ENCODE measurements at places on chromosomes 2 and 18.

- no peak for DNase-seq
Measured at GRCh38 chr2:118470297-118470696, 377.2 kb downstream of the EN1 start.

DNA sequence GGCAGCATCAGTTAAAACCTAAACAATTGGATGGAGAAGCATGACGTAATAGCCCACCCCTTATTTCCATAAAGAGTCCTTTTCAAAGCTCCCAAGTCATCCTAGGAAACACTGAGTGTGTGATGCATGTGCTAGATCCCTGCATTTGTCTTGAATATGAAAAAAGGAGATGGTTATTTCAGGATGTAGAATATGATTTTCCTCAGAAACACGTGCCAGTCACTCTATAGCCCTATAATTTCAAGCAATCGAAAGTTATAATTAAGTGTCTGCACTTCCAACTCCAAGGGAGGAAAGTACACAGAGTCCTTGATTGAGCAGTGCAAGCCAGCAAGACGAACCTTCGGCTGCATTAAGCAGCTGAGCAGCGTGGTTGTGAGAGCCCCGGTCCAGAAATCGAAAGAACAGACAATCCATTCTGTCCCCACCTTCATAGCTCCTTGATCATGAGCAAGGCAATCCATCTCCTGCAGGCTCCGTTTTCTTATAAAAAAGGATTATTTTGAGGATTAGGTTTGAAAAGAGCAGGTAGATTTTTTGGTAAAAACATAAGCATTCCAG is 287.7 kb downstream of the FBXO15 start:
- DNase-seq: no peak

GRCh38 chr2:28545590-28546200 is 49.8 kb downstream of the PLB1 start:
- no peak for DNase-seq

DNA sequence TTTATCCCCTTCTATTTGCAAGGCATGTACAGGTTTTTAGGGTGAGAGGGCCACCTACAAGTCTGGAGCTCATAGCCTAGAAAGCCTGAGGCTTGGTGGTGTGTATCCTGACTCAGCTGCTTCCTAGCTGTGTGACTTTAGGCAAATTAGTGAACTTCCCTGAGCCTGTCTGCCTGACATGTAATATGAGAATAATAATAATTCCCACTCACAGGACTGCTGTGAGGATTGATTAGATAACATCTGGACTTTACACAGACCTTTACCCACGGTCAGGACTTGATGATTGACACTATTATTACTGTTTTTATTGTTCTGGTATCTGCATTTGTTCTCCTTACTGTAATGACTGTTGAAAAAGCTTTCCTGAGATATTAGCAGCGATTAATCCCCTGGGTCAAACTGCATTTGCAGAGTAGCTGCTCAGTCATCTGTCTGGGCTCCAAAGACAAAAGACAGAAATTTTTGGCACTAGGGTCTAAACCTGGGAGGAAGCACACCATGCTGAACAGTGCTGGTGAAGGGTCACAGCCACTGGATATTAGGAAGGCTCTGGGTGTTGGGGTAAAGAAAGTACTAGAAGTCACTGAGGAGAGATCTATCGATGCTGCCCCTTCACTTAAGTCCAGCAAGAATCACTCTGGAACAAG is 276.5 kb upstream of the FN1 start:
- DNase-seq: no peak

DNA sequence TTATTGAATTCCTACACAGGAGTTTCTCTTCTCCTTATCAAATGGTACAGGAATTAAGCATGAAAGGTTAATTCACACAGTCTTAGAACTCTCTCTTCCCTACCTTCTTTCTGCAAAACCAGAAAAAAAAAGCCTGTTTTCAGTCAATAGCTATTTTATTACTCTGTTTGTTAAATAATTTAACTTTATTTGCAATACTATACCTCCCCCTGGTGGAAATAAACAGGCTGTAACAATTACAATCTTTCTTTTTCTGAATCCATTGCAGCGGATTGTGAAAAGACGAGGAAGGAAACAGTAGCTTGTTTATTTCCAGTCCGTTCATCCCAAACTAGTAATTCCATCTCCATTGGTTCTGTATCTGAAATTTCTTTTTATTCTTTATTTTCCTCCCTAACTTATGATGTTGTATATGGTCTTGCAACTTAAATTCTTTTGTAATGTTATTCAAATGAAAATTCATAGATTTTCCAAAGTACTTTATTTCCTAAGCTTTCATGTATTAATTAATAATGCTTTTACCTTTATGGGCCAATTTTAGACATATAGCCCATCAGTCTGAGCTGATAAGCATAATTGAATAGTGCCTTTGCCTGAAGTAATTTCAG is 165.2 kb downstream of the SH3BP4 start:
- no peak for DNase-seq

GRCh38 chr2:32357318-32358110 is 691 bp downstream of the BIRC6 start:
- DNase-seq: peak; percentile 77

GRCh38 chr18:28176948-28177827 is at the start of gene CDH2:
TSS of gene CDH2 (minus strand) at chr18:28177130. CDS start at chr18:28177022, 108 bp downstream.
- DNase-seq: no peak

GRCh38 chr18:77023102-77023782 is 109.3 kb downstream of the MBP start:
- no peak for DNase-seq

DNA sequence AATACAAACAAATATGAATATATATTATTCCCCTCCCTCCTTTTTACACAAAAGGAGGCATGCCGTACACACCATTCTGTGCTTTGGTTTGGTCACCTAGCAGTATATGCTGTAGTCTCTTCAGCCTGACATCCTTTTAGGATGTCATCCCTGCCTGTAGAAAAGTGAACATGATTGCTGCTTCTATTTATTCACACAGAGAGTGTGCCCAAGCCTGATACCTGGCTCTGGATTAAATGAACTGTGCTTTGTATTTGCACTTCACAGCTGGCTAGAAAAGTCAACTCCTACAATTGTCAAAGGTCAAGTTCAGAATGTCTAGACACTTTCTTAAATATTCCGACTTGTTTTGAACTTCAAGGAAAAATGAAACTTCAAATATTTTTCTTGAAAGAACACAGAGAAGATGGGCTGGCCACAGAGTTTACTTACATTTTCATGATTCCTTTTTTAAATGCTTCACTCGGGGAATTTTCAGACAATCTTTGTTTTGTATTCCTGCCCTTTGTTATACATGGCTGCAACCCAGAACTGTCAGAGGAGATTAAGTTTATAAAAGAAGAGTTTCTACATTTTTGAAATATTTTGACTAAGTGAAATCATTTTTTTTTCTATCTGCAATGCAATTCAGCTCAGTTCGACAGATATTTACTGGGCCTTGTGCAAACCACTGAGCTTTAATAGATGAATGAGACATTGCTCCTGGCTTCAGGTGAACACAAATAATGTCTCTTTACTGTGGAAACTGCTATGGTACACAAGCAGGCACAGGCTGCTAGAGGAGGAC is 33.5 kb downstream of the DAPL1 start:
- DNase-seq: no peak

GRCh38 chr2:38171208-38171855 is 95.4 kb upstream of the CYP1B1 start:
- DNase-seq: no peak

GRCh38 chr2:240246173-240246820 is 105.8 kb upstream of the OTOS start:
- no peak for DNase-seq

DNA sequence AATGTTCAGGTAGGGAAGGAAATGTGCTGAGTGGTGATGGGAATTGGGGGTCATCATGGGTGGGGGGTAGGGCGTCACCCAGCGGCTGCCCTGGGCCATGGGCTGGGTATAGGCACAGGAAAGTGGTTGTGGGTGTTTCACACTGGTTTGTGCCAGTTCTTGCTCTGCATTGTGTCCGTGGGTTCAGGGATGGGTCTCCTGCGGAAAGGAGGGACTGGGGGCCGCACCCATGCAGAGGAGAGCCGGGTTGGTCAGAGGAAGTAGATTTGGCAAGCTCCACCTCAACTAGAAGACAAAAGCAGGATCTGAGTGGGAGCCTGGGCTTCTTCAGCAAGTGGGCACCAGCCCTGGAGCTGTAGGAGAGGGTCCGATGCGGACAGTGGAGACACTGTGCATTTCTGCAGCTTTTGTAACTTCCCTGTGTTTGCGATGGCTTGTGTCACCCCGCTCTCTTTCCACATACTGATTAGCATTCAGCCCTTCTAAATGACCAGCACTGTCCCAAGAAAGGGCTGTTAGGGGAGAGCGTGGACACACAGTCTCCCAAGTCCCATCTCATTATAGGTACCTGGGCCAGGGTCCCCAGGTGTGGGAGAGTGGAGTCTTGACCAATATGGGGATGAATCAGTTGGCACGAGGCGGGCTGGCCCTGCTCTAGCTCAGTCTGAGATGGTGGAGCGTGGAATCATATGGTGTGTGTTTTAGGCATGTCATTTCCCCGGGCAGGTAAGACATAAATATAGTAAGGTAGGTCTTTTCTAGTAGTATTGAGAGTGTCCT is 67.2 kb downstream of the LRRFIP1 start:
- peak; percentile 70 for DNase-seq

DNA sequence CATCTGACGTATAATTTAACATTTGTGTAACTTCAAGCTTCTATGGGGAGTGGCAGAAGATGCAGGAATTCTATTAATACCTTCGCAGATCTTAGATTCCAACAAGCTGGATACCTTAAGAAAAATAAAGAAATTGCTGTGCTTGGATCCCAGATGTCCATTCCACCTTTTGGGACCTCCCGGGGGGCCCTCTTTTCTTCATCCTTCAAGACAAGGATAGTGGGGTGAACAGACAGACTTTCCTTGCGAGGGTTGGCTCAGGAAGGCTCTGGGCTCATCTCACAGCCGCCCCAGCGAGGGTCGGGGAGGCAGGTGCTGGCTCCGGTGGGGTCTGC is 509 bp upstream of the RNF144A start:
- DNase-seq: no peak

GRCh38 chr2:46915281-46915810 is at the start of gene MCFD2:
TSS of gene MCFD2 (minus strand) at chr2:46915806. CDS start at chr2:46909171, 6,635 bp downstream.
- peak; percentile 67 for DNase-seq

DNA sequence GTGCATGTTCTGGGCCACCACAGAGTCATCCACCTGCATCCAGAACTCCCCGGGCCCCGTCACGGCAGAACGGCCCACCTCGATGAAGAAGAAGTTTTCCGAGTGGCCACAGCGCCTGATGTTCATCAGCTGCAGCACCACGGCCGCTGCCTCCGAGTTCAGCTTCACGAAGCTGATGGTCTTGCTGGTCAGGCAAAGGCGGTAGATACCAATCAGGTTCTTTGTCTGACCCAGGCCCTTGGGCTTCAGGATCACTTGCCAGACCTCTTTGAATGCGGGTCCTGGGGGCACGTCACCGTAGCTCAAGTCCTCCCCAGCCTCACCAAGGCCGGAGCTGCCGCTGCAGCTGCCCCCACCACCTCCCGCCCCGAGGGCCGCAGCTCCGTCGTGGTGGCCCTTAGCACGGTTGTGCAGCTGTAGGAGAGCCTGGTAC is 1.6 kb downstream of the IRS1 start:
- no peak for DNase-seq

GRCh38 chr2:111622859-111623258 is 261.1 kb downstream of the ANAPC1 start:
- no peak for DNase-seq

DNA sequence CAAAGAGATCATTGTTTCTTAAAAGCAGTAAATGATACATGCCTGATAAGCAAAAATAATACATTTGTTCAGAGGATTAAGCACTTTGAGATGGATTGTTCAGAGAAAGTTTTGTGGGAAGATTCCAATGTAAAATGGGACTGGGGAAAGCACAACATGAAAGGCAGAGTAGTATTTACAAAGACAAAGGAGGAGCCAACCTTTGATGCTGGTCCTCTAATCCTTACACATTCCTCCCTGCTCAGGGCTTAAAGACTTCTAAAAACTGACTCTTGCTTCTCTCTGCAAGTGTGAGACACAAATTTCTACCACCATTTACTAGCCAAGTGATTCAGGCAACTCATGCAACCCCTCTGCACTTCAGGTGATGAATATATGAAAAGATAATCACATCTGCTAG is 47.2 kb upstream of the REG3G start:
- DNase-seq: no peak

DNA sequence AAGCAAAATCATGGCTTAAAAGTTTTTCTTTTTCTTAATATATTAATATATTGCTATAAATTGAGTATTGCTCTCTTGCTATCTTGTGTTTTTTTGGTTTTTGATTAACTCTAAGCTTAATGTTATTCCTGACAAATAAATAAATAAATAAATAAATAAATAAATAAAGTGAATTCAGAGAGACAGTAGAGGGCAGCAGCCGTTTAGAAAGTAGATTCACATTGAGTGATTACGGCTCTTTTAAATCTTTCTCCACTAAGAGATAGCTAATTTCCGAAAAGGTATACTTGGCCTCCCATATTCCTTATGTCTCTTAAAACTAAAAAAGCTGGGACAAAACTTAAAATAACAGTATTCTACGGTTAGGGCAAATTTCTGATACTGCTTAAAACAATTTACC is 34.3 kb downstream of the MSH2 start:
- no peak for DNase-seq

DNA sequence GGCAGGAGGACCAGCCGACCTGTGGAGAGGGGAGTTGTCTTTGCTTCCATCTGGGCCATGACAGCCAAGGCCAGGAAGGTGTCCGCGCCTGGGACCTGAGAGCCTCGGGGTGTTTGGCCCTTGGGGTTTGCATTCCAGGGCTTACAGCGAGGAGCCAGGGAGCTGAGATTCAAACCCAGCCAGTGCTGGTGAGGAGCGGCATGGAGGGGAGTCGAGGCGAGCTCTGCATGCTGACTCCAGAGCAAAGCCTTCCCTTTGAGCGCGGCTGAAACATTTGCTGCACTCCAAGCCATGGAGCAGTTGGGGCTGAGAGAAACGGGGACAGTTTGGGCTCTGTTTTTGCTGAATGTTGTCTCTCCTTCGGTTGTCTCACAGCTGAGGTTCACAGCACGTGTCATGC is 77.4 kb downstream of the TWIST2 start:
- DNase-seq: peak; percentile 31

GRCh38 chr2:40436093-40436475 is 15.8 kb downstream of the SLC8A1 start:
- DNase-seq: no peak

DNA sequence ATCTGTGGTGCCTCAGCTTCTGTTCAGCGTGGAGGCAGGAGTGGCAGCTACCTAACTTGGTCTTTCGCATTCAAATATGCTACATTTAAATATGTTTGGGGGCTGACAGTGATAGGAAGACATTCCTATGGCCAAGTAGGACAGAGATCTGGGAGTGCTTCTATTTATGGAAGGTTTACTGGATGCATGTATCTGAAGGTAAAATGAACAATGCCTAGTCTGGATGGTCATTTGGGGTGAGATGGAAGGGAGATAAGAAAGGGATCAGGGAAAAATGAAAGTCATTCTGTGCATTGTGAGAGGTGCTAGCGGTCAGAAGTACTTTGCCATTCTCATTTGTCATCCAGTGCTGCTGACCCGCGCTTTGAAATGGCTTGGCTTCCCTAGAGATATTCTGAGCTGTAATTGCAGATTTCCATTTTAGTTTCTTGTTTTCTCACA is 300.9 kb upstream of the FBXO11 start:
- no peak for DNase-seq

GRCh38 chr2:178109813-178110212 is 2.4 kb upstream of the RBM45 start:
- no peak for DNase-seq

GRCh38 chr2:239804161-239805042 is 220.7 kb downstream of the NDUFA10 start:
- DNase-seq: no peak

- DNase-seq: no peak
Measured at GRCh38 chr2:235206980-235207579, 255.3 kb downstream of the SH3BP4 start.

Data from activated effector memory CD4-positive, alpha-beta T cell treated with anti-CD3 and anti-CD28 coated beads, Interleukin-2, amount 50 U/mL, for 16 hours (primary cell).